Activated CD8-positive, alpha-beta memory T cell treated with anti-CD3 and anti-CD28 coated beads, Interleukin-2, amount 50 U/mL, for 4 hours (primary cell): ENCODE measurements at places on chromosomes 5 and 9.
A peak's percentile ranks its signal among the peaks of the same experiment; 100 is the strongest.

GRCh38 chr5:36444582-36445418 is 143.1 kb upstream of the RANBP3L start:
- DNase-seq, result no peak

GRCh38 chr5:103645816-103646215 is 83.2 kb upstream of the NUDT12 start:
- no peak for DNase-seq

DNA sequence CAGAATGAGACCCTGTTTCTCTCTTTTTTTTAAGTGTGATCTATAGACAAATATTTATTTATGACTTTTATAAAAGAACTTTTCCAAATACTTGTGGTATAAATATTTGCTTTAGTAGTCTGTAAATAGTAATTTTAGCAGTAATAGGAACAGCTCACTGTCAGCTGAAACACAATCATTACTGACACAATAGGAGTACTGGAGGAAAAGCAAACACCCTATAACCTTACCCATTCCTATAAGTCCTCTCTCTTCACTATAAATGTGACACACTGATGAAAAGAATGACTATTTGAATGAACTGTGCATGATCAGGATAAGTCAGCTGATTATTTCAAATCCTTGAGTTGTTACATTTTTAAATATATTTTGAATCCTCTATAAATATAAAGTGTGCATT is 72.4 kb downstream of the CDH12 start:
- DNase-seq, result no peak

DNA sequence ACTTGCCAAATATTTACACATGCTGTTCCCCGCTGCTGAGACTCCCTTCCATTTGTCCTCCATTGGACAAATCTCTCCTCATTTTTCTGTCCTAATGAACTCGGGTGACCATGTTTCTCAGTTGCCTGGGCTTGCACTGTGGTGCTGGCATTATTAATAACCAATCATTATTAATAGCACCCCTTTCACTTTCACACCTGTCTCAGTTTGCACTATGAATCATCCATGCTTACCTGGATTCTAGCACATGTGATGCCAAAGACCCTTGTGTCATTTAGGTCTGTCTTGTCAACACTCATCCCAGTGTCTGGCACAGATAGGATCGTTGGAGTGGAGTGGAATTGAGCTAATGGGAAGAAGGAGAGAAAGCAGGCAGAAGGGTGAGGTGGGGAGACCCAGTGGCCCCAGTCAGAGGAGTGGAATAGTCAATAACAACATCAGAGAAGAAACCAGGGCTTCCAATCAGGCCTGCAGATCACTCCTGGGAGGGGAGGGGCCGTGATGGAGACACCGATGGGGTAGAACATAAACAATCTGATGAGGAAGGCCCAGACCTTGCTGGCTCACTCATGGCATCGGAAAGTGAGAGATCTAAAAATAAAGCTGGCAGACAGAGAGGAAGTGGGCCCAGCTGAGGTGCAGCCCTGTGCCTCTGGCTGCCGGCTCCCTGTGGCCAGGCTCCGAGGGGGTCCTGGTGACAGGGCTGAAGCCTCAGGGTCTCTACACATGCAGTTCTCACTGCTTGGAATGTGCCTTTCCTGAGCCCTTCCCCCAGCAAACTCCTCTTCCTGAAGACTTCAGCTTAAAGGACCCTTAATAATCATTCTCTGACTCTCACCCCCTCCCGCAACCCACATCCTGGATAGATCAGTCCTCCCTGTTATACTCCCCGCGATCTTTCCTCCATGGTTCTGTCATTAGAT is 33.5 kb upstream of the CRB2 start:
- DNase-seq, result peak; percentile 60

- DNase-seq, result no peak
These were observed 79.7 kb upstream of the ICE1 start for GRCh38 chr5:5342784-5343183.

DNA sequence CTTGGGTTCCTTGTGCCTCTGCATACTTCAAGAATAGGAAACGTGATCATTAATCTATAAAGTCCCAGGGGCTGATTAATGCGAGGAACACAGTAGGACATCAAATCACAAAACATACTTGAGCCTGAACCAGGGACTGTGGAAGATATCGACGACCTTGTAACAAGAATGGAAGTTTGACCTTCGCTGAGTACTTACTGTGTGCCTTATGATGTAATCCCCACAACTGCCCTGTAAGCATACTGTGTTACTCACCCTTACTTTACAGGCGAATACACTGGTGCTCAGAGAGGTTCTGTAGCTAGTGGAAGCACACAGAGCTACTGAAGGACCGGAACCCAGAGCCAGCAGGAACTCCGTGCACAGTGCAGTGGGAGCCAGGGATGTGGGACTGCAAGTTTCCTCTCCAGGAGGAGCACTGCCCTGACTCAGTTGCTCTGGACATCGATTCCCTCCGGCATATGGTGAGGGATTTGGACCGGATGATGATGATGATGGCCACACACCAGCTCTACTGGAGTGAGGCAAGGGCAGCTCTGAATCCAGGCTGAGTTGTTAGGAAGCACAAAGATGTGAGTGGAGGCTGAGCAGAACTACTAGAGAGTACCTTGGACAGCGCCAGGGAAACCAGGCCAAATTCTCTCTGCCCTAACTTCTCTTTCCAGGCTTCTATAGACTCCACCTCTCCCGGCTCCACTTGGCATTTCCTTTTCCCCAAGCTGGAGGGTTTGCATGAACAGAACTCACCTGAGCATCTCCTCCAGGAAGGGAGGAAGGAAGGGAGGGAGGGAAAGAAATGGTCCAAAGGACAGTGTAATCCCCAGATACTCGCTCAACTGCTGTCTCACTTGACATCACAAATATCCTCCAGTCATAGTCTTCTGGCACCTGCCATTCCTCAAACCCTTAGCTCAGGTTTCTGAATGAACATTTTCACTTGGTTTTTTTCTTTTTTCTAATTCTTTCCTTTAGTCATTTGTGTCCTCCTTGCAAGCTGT is 1.5 kb upstream of the GABBR2 start:
- no peak for DNase-seq
